Inflammatory macrophage treated with lipopolysaccharide for 4 hours (primary cell): ENCODE measurements at places on chromosomes 16 and 17.

DNA sequence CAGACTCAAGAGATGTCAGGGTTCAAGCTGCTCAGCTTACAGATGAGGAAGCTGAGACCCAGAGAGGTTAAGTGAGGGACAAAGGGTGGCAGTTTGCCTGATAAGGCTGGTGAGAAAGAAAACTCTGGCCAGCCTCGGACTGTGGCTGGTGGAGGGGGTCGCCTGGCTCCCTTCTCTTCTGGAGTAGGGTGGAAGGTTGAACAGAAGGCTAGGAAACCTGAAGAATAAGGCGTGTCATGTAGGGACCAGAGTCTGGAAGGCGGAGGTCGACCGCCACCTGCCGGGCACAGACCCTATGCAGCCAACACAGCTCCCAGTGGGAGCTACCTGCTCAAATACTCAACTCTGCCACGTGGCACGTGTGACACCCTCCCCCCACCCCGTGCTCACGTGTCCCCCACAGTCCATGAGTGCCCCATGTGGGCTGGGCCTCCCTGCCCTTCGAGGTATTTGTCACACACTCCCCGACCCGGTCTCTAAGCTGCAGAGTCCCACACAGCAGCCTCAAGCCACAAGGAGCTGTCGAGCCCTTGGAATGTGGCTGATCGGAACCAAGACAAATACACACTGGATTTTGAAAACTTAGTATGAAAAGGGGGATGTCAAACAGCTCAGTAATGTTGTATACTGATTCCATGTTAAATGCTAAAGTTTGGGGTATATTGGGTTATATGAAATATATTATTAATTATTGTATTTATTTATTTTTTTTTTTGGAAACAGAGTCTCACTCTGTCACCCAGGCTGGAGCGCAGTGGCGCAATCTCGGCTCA is 11.8 kb downstream of the HID1 start:
- peak; percentile 19 for DNase-seq

DNA sequence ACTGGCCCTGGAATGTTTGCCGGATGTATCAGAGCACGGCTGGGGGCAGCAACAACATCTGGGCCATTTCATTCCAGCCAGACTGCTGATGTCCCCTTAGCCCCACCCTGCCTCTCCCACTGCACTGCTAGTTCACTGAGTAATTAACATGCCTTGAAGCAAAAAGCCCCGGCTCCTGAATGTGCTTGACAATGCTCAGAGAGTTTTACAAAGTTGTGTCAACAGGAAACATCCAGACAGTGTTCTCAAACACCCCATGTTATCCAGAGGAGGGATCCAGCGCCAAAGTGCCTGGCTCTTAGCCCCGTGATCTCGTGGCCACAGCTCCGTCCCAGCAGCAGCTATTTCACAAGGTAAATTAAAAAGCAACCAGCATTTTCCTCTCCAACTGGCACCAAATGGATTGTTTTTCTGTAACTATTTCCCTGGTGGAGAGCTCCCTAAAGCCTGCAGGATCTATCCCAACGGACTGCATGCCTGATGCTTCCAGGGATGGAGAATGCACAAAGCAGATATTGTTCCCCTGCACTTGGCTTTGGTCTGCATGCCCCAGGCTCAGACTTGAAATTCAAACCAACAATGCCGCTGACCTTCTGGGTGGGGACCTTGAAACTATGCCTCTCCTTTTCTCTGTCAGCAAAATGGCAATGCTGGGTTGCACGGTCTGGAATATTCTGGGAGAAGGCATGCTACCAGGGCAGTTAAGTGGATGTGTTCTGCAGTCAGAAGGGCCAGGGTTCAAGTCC is 115.6 kb upstream of the CDH5 start:
- DNase-seq = no peak

- no peak for DNase-seq
These were observed 29.4 kb downstream of the CHD9 start for GRCh38 chr16:53084141-53084541.

GRCh38 chr17:64125937-64126336 is 4.0 kb downstream of the ERN1 start:
- DNase-seq = no peak

DNA sequence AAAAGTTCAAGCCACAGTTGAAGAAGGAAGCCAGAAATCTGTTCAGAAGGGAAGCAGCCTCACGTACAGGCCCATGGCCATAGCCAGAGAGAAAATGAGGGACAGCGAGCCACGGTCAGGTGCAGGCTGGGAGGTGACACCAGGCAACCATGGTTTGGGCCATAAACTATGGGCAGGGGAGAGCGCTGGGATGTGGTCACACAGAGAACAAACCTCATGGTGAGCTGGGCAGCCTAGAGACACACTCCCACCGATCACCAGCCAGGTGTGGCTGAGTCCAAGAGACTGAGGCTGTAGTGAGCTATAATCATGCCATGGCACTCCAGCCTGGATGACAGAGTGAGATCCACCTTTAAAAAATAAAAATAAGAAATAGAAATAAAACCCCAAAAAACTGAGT is 76.5 kb downstream of the NETO2 start:
- no peak for DNase-seq

GRCh38 chr17:78185981-78186691 is 716 bp downstream of the TK1 start:
- DNase-seq = peak; percentile 59

- DNase-seq = no peak
These were observed 1314.9 kb downstream of the CDH11 start for GRCh38 chr16:63806794-63807506.

- no peak for DNase-seq
These were observed 8.9 kb upstream of the C16orf74 start for GRCh38 chr16:85759631-85760419.

GRCh38 chr16:57516176-57516725 is 20.1 kb downstream of the CCDC102A start:
- DNase-seq = no peak
